ENCODE measurements at places on chromosomes 5 and 9.

GRCh38 chr9:77707383-77708063 is 59.4 kb upstream of the GNA14 start:
- DNase-seq: no peak

GRCh38 chr9:87518702-87519335 is 21.2 kb downstream of the DAPK1 start:
- DNase-seq: no peak

DNA sequence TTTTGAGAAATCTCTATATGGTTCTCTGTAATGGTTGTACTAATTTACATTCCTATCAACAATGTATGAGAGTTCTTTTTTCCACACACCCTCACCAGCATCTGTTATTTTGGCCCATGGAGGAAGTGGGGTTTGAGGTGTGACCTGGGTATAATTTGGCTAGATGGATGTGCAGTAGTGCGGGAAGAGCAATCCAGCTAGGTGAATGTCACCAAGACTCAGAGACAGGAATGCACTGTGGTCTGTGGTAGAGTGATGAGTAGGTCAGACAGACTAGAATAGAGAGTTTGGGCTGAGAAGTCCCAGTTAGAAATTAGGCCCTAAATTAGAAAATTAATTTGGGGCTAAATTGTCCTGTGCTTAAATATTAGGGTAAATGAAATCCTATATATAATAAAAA is 32.8 kb upstream of the PIP5K1B start:
- no peak for DNase-seq

DNA sequence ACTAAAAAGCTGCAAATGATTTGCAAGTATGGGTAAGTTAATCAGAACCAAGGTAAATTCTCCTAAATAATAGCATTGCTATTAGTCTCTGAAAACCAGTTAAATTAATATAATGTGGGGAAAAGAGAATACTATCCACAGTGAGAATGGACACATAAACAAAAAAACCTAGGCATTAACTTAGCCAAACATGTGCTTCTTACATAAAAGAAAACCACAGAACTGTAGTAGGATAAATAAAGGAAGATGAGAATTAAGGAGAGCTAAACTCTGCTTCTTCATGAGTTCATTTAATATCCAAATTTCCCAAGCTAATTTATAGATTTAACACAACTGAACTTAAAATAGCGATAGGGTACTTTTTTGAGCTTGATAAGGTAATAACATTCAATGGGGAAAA is 31.8 kb downstream of the ABCA1 start:
- no peak for DNase-seq

DNA sequence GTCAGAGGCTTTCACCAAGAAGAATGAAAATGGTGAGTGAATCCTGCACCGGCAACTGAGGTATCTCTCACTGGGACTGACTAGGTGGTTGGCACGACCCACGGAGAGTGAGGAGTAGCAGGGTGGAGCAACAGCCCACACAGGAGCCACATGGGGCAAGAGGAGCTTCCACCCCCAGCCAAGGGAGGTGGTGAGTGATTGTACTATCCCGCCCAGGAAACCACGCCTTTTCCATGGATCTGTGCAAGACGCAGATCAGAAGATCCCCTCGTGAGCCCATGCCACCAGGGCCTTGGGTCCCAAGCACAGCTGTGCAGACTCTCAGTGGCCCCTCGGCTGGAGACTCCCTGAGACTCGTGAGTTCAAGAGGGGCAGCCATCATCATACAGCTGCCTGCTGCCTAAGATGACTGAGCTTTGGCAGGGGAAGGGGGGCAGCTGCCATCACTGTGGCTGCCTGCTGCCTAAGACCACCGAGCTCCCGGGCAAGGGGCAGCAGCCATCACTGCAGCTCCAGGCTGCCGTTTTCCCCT is 229.5 kb downstream of the AP3B1 start:
- no peak for DNase-seq

- no peak for DNase-seq
These were observed 20.5 kb upstream of the B4GALT1 start for GRCh38 chr9:33187519-33188218.

- no peak for DNase-seq
These were observed 37.0 kb downstream of the MAMDC2 start for GRCh38 chr9:70080481-70081119.

- DNase-seq: no peak
These were observed 108.3 kb downstream of the PLPP1 start for GRCh38 chr5:55426455-55426854.

DNA sequence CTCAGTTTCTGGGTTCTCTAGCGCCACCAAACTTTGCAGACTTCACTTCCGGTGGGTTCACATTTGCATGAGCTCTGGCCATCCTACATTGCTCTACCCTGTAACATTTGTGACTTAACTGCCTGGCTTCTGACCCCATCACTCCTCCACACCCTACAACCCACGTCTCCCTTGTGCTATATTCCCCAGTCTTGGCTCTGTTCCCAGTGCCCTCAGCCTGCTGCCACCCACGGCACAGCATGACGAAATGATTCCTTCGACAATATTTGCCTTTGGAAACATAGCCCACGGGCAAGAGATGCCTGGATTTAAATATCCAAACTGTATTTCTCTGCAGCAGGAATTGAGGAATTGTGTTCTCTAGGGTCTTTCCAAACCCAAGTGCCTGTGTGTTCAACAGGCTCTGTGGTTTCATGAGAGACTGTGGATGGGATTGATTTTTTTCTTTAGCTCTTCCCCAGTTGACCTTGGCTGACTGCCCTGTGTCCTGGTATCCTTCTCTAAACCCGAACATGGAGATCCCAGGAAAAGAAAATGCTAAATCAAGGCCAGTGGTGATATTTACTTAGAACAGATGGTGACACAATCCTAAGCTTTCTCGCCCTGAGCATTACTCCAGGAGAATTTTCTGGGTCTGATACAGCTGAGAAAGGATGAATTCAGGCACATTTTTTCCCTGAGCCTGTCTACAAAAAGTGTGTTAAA is 44.4 kb upstream of the GRIA1 start:
- DNase-seq: no peak

DNA sequence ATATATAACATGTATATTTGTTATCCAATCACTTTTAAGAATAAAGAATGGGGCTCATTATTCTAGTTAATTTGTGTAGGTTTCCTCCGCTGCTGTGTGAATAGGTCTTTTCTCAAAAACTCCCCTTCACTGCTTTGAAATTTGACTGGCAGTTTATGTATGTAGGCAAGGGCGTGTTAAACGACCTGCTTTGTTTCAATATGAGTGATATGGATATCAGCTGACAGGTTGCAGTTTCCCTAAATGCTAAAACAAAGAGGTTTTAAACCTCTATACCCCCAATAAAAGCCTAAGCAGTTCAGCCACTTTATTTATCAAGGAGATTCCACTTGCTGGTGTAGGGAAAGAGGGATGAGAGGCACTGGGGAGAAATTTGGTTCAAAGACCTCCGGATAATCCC is 159.6 kb downstream of the TMEM167A start:
- no peak for DNase-seq

GRCh38 chr9:114777821-114778609 is 27.8 kb downstream of the TNFSF15 start:
- peak; percentile 6 for DNase-seq

- no peak for DNase-seq
These were observed 16.7 kb downstream of the ERAP1 start for GRCh38 chr5:96790961-96791504.

DNA sequence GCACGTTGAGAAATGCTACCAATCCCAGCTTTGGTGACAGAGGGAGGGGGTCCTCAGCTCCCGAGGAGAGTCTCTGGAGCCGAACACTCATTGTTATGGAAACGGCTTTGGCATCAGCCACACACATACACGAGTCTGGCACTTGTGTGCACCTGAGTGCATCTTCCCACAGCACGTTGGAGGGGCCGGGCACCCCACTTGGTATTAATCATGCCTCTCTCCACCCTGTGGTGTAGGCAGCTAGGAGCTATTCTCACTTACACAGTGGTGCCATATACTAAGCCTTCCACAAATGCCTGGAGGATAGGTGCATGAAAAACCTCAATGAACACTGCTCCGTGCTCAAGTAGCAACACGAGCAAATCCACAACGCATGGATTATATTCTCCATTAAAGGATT is 133.9 kb upstream of the PANK3 start:
- no peak for DNase-seq

- DNase-seq: no peak
These were observed 251.3 kb upstream of the RFX3 start for GRCh38 chr9:3777137-3777536.

DNA sequence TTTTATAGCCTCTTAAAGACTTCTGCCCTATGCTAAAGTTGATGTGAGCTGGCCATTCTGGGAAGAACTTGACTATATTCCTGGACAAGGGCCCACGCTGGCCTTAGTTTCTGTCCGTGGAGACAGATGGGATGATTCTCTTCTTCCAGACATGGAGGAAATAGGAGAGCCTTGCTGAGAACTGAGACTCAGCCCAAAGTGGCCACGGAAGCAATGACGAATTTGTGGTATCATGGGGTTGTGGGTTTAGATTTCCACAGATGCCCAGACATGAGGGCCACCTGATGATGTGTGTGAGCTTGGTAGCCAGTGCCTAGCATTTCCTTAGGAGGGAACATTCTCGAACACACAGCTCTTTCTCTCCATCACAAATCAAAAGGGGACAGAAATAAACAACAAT is 309.1 kb downstream of the NSG2 start:
- no peak for DNase-seq

DNA sequence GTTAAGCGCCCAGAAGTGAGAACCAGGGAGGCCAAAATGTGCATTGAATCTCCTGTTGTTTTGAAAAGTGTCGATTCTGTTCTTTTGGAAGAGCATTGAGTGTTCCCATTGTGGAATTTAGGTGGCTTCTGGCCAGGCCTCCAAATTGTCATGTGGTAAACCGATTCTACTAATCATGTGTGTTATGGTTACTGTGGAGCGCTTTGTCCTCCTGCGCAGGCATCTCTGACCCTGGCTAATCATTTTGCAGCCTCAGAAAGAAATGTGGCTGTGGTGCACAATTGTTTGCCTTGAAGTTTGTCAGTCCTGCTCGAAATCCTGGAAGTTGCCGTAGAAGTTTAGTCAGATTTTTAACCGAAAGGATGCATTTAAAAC is 121.3 kb downstream of the RASGRF2 start:
- no peak for DNase-seq

DNA sequence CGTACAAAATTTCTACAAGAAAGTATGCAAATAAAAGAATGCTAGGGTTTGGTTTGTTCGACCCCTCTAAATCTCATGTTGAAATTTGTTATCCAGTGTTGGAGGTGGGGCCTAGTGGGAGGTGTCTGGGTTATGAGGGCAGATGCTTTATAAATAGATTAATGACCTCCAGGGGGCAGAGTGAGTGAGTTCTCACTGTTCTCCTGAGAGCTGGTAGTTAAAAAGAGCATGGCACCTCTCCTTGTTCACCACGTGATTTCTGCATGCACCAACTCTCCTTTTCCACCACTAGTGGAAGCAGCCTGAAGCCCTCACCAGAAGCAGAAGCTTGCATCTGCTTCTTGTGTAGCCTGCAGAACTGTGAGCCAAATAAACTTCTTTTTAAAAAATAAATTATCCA is 50.4 kb upstream of the FAM170A start:
- DNase-seq: no peak

DNA sequence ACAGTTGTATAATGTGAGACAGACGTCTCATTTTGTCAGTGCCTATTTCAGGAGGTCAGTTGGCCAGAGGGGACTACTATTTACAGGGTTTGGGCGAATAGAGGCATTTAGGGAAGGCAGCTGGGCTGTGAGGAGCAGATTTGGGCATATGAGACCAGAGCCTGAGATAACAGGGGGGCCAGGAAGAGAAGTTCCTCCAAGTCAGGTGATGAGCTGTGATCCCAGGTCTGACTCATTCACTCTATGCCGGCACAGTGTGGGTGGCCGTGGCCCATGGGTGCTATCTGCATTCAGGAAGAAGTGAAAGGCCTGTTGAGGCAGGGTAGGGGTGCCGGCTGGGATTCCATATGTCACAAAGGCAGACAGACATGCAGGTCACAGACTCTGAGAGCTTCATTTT is 142.8 kb downstream of the PDZD2 start:
- DNase-seq: no peak

DNA sequence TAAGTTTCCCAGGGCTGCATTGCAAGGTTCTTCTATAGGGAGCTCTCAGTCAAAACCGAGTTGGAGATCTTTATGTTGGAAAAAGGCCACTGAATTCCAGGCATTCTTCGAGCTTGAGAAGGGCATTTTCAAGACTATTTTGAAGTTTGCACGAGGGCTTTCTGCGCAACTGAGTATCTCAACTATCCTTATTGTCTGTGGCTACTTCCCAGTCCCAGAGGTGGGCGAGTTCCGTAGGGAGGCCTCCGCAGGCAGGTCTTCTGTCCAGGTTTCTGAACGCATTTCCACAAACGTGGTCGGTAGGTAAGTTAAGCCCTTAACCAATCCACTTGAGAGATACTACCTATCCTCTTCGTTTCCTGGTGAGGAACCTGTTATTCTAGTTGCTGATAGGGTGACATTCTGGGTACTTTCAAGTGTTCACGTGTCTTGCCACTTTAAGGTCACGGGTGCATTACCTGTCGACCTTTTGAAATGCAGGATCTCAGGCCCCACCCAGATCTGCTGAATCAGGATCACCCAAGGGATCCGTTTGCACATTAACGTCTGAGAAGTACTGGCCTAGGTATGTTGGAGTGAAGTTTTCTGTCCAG is 51.4 kb upstream of the TJP2 start:
- DNase-seq: no peak

GRCh38 chr9:112777914-112778313 is 27.4 kb downstream of the SNX30 start:
- DNase-seq: no peak

- no peak for DNase-seq
These were observed 45.7 kb upstream of the GPR151 start for GRCh38 chr5:146561711-146562110.

DNA sequence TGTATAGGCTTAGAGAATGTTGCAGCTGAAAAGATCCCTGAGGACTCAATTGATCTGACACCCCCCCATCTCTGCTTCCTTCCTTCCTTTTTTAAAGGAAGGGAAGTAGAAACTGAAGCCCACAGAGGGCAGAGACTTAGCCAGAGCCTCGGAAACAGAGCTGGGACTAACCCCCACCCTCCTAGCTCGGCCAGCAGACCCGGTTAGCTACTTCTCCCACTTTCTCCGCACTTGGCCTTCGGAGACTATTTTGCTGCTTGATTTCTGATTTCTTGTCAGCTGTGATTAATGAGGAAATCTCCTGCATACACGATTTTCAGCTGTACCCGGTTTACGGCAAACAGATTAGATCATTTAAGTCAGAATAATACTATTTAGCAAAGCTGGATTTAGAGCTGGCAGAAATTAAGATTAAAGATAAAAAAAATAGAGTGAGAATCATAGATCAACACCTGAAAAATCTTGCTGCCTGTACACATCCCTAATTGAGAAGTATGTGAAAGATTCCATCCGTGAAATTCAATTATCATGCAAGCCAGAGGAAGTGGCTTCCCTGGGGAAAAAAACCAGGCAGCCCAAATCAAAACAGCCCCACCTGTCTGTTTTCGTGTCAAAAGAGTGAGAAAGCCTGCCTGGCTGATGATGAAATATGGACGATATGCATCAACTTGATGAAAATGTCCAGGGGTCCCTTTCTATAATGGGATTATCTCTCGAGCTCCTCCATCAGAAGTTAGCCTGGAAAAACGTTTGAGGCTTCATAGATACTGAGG is 159.5 kb upstream of the SHB start:
- no peak for DNase-seq
